NCI-H446 treated with DMSO at 0.1 percent for 48 hours (cell line): ENCODE measurements at places on chromosomes 12 and 14.
A peak's percentile ranks its signal among the peaks of the same experiment; 100 is the strongest.

DNA sequence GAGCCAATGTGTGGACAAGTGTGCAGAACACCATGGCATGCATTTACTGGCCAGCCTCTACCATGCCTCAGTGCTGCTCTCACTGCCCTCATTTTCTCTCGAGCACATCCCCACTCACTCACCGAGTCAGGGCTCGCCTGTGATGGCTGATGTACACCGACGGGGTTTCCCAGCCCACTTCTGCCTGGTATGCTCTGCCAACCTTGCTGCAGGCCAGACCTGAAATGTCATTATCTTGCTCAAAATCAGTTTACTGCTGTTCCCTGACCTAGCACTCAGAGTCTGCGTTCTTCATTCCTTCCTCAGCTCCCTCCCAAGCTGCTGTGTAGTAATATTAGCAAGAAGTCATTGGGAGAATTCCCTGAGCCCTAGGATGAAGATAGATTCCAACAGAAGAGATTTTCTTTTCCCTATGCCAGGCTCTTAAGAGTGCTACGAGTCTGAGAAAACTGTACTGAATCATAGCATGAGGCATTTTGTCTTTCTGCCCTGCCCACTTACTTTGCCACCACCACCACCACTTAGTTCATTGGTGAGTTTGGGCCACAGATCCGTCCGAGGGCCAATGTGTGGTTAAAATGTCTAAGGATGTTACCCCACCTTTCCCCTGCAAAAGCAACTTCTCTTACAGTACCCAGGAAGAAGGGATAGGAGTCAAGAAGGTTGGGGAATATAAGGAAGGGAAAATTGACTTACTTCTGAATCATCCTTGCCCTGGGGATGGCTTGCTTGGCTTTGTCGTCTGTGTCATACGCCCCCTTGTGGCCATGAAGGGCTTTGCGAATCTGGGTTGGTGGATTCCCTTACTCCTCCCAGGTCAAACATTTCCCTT is 51.0 kb downstream of the BMAL2 start:
- DNase-seq, result peak; percentile 42

DNA sequence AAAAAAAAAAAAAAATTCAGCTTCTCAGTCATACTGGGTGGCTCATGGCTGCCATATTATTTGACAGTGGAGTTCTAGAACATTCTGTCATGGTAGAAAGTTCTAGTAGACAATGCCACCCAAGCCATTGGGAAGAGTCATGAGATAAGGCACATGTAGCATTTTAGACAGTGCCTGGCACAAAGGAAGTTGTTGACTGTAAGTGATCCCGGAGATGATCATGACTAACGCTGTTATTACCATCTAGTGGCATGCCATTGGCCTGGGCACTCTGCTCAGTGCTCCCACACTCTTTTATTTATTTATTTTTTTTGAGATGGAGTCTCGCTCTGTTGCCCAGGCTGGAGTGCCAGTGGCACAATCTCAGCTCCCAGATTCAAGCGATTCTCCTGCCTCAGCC is 80.4 kb downstream of the FOXN4 start:
- no peak for DNase-seq

DNA sequence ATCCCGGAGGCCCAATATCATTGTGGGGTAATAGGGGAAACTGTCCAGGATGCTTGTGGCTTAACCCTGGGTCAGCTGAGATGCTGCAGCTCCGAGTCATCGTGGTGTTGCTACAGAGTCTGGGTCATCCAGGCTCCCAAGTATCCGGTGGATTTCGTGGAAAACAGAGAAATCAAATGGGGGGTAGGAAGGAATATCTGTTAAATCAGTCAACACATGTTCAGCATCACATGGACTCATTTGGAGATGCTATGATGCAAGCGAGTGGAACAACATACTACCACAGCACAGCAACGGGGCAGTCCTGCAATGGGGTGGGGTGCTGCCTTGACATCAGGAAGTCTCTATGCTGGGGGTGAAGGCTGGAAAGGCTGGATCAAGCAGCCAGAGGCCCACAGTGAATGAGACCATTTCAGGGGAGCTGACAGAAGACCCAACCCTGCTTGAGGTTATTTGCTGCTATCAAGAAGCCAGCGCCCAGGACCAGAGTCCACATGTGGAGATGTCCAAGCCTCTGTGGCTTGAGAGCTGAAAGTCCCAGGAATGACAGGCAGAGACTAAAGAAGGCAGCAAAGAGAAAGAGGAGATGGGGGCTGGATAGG is 22.9 kb downstream of the VDR start:
- no peak for DNase-seq

GRCh38 chr12:6615802-6616201 is 8.6 kb upstream of the CHD4 start:
- no peak for DNase-seq

- no peak for DNase-seq
Observed at GRCh38 chr14:61537563-61538463, 157.5 kb upstream of the HIF1A start.

DNA sequence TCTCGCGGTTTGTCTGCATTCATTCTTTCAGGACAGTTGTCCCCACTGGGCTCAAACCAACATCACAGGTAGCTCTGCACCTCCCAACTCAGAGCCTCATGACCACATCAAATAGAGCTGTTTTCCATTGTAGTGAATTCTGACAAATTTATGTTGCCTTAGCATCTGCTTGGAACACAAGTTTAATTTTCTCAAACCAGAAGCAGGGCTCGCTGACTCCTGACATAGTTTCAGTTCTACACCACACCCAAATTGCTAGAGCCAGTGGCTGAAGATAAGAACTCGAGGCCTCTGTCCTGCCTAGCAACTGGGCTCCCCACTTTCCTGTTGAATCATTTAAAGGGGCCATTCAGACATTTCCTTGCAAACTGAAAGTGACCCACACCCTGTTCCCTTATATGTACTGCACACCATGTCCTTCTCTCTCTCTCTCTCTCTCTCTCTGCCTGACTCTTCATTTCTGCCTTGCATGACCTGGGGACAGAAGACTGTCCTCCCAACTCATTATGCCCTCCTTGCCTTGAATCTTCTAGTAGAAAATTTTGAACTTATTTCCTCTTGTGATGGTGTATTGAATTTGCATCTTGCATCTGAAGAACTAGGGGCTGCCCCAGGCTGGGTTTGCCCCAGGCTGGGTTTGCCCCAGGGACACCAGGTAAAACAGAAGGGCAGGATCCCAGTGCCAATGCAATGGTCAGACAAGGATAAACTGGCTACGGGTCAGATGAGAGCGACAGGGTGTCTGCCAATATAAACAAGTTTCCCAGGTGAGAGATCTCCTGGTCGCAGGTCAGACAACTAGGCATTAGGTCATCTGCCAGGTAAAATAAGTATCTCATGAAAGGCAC is 9.7 kb upstream of the WSCD2 start:
- no peak for DNase-seq

- no peak for DNase-seq
Observed at GRCh38 chr12:75982979-75983660, 48.5 kb downstream of the PHLDA1 start.

DNA sequence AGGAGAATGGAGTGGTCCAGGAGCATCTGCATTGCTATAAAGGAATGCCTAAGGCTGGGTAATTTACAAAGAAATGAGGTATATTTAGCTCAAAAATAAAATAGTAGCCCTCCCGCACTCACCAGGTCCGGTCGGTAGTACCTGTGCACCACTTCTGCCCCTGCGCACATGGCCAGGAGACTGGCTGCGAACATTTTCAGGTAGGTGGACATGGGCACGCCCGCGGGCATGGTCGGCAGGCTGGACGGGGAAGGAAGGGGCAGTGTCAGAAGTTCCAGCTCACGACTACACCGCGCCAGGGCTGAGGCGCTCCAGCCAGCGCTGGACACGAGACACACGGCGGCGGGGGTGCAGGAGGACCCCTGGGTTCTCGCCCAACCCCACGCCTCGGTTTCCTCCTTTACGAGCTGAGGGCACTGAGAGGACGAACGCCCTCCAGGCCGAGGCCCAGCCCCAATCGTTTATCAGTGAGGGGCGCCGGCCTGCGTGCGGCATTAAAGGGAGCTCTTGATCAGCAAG is 9.1 kb upstream of the TDG start:
- no peak for DNase-seq

GRCh38 chr12:6336889-6337853 is 4.7 kb downstream of the TNFRSF1A start:
- no peak for DNase-seq

- no peak for DNase-seq
Observed at GRCh38 chr14:92451245-92451644, 62.3 kb upstream of the RIN3 start.

GRCh38 chr12:65593239-65593701 is 231.0 kb upstream of the HMGA2 start:
- no peak for DNase-seq

GRCh38 chr14:58941629-58942028 is 246.8 kb upstream of the DAAM1 start:
- DNase-seq, result no peak

GRCh38 chr12:88953029-88953586 is 372.8 kb upstream of the KITLG start:
- no peak for DNase-seq

- no peak for DNase-seq
Observed at GRCh38 chr14:23356662-23357061, 4.0 kb upstream of the SLC22A17 start.

DNA sequence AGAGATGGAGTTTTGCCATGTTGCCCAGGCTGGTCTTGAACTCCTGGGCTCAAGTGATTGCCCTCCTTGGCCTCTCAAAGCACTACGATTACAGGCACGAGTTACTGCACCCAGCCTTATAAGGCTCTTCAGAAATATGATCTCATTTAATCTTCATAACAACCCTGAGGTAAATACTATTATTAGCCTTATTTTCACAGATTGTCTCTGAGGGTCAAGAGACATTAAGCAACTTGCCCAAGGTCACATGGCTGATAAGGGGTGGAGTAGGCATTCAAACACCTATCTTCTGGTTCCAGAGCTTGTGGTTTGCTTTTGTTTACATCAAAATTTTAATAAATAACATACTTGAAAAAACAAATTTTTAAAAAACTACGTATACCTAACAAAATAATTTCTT is 5.1 kb downstream of the PRKAG1 start:
- no peak for DNase-seq

DNA sequence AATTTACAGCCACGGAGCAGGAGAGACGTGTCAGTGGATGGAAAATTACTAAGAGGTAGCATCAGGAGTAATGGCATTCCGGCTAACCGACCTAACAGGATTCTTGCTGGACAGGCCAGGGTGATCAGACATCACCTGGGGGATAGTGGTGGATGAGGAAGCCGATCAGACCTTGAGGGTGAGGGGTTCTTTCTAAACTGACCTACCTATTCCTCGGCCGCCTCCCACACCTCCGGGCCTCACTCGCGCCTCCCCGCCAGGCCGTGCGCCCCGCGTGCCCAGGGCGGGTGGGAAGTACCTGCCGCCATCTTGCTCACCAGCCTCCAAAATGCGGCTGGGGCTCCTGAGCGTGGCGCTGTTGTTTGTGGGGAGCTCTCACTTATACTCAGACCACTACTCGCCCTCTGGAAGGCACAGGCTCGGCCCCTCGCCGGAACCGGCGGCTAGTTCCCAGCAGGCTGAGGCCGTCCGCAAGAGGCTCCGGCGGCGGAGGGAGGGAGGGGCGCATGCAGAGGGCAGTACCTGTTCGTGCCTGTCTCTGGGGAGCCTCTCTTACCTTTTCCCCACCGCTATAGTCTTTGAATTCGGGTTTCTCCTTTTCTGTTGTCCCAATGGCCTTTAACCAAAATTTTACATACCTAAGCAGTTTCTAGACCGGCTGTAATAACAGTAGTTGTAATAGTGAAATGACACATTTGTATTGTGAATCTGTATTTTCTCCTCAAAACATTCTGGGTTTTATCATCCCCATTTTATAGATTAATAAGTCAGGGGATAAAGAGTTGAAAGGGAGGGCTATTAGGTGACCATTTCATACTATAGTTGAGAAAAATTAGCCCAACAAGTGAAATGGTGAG is at the start of gene TMPRSS12:
Gene TMPRSS12 (plus strand): TSS at position 290 of the 857 bp plus-strand sequence. CDS start 39 bp downstream, at position 329.
- DNase-seq, result no peak

DNA sequence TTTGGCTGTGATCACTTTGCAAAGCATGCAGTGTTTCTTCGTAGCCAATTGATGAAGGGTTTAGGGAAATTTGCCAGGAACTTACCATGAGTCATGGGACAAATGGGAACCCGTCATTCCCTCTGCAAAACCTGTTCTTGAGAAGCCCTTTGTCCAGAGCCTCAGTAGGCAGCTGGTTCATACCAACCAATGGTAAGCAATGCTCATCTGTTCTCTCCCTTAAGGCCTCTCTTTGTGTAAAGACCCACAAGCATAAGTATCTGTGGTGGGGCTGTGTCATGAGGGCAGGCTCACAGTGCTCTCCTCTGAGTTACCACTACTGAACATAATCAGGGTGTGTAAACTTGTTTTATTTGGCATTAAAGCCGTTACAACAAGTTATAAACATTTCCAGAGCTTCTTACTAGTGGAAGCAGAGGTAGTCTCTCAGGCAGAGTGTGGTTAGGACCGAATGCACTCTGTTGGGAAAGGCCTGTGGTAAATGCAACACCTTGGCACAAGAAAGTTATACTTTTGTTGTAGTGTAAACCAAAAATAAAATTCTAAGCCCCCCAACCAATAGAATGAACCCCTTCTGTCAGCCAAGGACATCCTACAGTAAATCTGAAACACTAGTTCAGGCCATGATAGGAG is 119.8 kb downstream of the SINHCAF start:
- DNase-seq, result peak; percentile 63

DNA sequence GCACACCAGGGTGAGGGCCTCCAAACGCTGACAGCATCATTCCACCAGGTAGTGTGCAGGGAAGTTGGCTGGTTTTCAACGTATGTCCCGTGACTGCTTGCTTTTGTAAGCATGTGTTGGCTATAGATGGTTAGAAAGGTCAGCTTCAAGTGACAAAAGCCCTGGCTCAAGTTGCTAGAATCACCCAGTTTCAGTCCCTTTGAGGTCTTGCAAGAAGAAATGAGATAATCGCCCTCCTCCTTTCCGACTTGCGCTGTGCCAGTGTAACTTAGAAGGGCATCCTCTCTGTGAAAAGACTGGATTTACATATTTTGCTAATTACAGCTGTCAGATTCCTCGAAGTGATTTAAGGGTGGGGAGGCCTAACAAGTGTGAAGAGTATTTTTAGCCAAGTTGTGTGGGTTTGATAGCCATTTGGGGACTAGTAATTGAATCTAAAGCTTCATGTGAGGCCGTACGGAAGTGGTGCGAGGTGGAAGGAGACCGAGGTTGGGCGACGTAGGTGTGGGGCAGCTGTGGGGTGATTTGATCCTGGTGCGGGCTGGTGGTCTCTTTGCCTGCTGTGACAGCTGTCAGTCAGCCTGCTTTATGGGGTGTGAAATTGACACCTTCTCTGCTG is 94.7 kb downstream of the CHST11 start:
- DNase-seq, result no peak

DNA sequence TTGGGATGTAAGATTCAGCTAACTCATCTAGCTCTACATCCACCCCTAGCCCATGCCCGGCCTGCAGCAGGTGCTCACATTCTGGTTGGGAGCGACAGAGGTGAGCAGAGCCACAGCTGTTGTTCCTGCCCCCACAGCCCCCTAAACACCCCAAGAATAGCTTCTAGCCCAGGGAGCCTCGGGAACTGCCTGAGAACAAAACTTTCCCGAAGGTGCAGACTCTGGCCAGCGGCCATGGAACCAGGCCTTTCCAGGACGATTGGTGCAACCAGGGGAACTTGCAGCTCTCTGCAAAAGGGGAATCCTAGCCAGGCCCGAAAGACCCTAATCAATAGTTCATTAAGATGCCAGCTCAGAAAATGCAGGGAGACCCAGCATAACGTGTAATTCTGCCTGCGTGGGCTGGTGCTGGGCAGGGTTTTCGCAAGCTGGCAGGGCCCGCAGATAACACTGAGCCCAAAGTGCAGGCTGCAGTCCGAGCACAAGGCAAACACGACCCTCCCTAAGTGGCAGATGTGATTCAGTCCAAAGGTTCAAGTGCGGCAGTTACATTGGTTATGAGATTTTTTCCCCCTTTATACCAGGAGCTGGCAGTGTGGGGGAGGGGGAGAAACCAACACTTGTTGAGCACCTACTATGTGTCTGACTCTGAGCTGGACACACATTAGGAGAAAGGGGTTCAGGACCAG is 122.5 kb upstream of the MAP1LC3B2 start:
- DNase-seq, result no peak
